ENCODE measurements at places on chromosomes 6 and 20.

DNA sequence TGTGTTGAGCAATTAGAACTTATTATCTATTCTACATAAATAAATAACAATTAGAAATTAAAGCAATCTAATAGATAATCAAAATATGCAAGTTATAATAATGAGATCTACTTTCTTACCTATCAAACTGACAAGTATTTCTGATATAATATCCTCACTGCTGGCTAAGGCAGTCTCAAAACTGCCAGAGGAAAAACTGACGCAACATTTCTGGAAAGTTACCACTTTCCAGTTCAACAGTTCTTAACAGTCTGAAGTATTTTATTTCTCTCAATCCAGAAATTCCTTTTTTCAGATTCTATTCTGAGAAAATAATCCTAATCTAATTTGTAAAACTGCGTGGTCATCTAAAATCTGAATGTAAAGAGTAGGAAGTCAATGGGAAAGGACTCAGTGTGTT is 121.0 kb downstream of the TRDN start:
- H3K4me3 ChIP-seq = no peak overlapping the region
- H3K36me3 ChIP-seq = no peaks in the 10 kb centered on the region
- no peak for DNase-seq

DNA sequence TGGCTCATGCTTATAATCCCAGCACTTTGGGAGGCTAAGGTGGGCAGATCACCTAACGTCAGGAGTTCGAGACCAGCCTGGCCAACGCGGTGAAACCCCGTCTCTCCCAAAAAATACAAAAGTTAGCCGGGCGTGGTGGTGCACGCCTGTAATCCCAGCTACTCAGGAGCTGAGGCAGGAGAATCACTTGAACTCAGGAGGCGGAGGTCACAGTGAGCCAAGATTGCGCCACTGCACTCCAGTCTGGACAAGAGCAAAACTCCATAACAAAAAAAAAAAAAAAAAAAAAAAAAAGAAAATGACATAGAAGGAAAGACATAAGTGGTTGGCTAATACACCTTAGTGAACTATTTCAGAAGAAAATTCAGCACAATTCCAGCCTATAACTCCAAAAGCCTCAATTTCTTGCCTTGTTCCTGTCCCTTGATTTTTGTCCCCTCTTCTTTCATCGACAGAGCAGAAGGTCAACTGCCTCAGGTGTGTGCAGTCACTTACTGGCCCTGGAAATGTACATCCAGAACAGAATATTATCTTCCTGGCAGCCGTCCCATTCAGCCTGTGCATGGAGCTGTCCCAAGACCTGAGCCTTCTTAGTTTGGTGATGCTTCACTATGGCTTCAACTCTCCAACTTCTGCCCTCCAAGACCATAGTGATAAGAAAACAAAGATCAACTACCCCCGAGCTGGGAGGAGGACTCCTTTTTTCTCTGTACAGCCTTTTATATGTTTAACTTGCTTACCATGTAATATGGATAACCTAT is 117.6 kb downstream of the LY86 start:
- H3K27me3 ChIP-seq = peaks cover 4% of the 10 kb centered on the region
- no peaks in the 10 kb centered on the region for H3K36me3 ChIP-seq
- DNase-seq = no peak
- no peak overlapping the region for H3K27ac ChIP-seq

GRCh38 chr6:53737746-53738145 is 57.1 kb upstream of the LRRC1 start:
- no peaks in the 10 kb centered on the region for H3K27me3 ChIP-seq
- H3K36me3 ChIP-seq = no peaks in the 10 kb centered on the region

DNA sequence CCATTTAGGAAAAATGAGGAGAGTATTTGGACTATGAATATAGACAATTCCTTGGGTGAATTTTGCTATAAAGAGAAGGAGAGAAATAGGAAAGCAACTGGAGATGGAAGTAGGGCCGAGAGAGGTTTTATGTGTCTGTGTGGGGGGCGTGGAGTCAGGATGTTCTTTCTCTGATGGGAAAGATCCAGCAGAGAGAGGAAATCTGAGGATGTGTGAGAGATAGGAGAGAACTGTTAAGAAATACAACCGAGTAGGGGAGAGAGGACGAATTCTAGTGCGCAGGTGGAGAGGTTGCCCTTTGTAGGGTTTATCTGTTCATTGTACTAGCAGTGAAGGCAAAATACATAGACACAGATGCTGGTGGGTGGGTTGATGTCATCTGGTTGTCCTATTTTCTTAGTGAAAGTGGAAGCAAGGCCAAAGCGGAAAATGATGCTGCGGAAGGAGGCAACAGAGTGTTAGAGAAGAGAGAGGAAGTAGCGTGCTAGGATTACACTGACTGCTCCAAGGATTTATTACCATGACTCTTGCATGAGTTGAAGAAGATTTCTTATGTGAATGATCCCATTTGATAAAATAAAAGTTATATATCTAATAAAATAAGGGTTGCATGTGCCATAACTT is 57.7 kb downstream of the CLVS2 start:
- no peaks in the 10 kb centered on the region for H3K4me1 ChIP-seq
- no peak overlapping the region for H3K4me3 ChIP-seq
- DNase-seq = no peak

GRCh38 chr6:115667478-115668026 is 393.1 kb downstream of the FRK start:
- H3K4me3 ChIP-seq = no peak overlapping the region
- no peaks in the 10 kb centered on the region for H3K4me1 ChIP-seq
- no peak for DNase-seq
- no peak overlapping the region for H3K27ac ChIP-seq

- H3K36me3 ChIP-seq = no peaks in the 10 kb centered on the region
- DNase-seq = no peak
- no peaks in the 10 kb centered on the region for H3K4me1 ChIP-seq
- no peak overlapping the region for H3K27ac ChIP-seq
Observed at GRCh38 chr20:13420625-13421024, 199.6 kb downstream of the ISM1 start.

GRCh38 chr6:119028091-119028490 is 50.4 kb downstream of the FAM184A start:
- H3K36me3 ChIP-seq = no peaks in the 10 kb centered on the region
- H3K27ac ChIP-seq = no peak overlapping the region
- H3K27me3 ChIP-seq = no peaks in the 10 kb centered on the region
- DNase-seq = no peak

DNA sequence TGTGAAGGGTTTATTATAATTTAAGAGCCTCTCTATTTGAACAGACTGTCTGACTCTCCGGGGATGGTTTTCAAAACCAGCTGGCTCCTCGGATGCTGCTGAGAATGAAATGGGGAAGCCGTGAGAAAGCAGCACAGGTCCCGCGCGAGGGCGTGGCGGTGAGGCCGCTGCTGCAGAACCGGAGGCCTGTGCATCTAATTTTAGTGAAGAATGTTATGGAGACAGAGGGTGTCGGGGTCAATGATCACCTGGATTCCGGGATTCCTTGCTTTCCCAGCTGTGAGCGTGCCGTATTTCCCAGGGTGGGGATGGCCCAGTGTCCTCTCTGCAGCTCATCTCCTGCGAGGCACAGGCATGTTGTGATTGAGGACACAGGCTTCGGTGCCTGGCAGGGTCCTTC is 348.0 kb downstream of the CDH4 start:
- no peak for DNase-seq
- no peak overlapping the region for H3K4me3 ChIP-seq
- no peaks in the 10 kb centered on the region for H3K4me1 ChIP-seq

DNA sequence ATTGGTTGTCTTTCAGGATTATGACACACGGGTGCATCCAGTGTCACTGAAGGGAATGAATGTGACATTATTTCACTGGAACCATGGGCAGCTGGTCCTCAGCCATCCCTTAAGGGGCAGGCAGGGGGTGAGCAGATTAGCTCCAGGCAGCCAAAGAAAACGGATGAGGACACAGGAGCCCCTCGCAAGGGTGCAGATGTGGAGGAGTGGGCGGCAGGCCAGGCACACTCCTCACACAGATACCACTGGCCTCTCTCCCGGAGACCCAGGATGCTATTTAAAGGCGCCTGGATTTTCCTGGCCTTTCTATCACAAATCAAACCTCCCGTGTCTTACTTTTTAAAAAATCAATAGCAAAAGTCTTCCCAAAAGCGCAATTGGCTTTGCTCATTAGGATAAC is 210.4 kb downstream of the TAF4 start:
- no peaks in the 10 kb centered on the region for H3K27me3 ChIP-seq
- no peak overlapping the region for H3K27ac ChIP-seq
- no peaks in the 10 kb centered on the region for H3K4me1 ChIP-seq
- no peaks in the 10 kb centered on the region for H3K36me3 ChIP-seq
- no peak overlapping the region for H3K4me3 ChIP-seq
